Activated CD4-positive, alpha-beta T cell treated with anti-CD3 and anti-CD28 coated beads, Interleukin-2, amount 10 ng/mL, durations not matched to agents 7 days and 5 days (primary cell): ENCODE measurements at places on chromosomes 13 and 19. TPM values are rescaled to one million over a fixed set of nuclear protein-coding genes. Genes with fewer than 3 reads are reported as not detected.

Gene KCNN1
- not detected for total RNA-seq

- peak overlapping the region; percentile 78 for H3K27ac ChIP-seq
- peaks cover 23% of the 10 kb centered on the region for H3K36me3 ChIP-seq
- peak overlapping the region; percentile 85 for H3K4me3 ChIP-seq
- DNase-seq, result no peak
- no peaks in the 10 kb centered on the region for H3K27me3 ChIP-seq
Measured at GRCh38 chr19:17721111-17721628, 1.9 kb downstream of the MAP1S start.

- H3K27me3 ChIP-seq, result no peaks in the 10 kb centered on the region
- peak overlapping the region; percentile 100 for H3K27ac ChIP-seq
- H3K4me1 ChIP-seq, result peaks cover 59% of the 10 kb centered on the region
- peak overlapping the region; percentile 100 for H3K4me3 ChIP-seq
Measured at GRCh38 chr19:5621311-5621944, 1.1 kb downstream of the SAFB2 start.

DNA sequence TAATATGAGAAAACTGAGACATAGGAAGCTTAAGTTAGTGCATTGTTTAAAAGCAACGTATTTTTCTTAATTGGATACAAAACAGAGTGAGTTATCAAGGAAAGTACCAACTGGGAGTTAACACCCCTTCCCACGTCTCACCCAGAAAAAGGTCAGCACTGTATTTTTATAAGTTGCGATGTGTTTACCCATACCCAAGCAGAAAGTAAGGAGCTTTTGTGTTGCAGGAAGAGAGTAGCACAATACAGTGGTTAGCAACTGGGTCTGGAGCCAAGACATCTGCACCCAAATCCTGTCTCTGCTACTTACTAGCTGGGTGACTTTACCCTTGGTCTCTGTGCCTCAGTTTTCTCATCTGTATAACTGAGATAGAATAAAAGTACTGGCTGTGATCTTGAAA lies 34.3 kb downstream of the FAM216B start:
- H3K4me3 ChIP-seq, result no peak overlapping the region
- DNase-seq, result no peak
- H3K36me3 ChIP-seq, result no peaks in the 10 kb centered on the region
- peaks cover 33% of the 10 kb centered on the region for H3K27me3 ChIP-seq

Gene WDR88
- total RNA-seq, result 0.27 TPM

Gene PALM
- not detected for total RNA-seq

GRCh38 chr13:78712831-78713230 lies 53.9 kb upstream of the OBI1 start:
- H3K36me3 ChIP-seq, result no peaks in the 10 kb centered on the region
- no peak overlapping the region for H3K27ac ChIP-seq
- H3K4me3 ChIP-seq, result no peak overlapping the region
- no peak for DNase-seq
- peaks cover 5% of the 10 kb centered on the region for H3K4me1 ChIP-seq

- no peaks in the 10 kb centered on the region for H3K36me3 ChIP-seq
- DNase-seq, result no peak
- H3K27me3 ChIP-seq, result no peaks in the 10 kb centered on the region
- H3K27ac ChIP-seq, result no peak overlapping the region
Measured at GRCh38 chr13:107025991-107026390, 458.1 kb upstream of the ARGLU1 start.

GRCh38 chr19:37763488-37763887 lies 15.9 kb downstream of the ZNF573 start:
- H3K4me1 ChIP-seq, result no peaks in the 10 kb centered on the region
- no peak overlapping the region for H3K27ac ChIP-seq
- DNase-seq, result no peak
- H3K27me3 ChIP-seq, result no peaks in the 10 kb centered on the region
- H3K4me3 ChIP-seq, result no peak overlapping the region

DNA sequence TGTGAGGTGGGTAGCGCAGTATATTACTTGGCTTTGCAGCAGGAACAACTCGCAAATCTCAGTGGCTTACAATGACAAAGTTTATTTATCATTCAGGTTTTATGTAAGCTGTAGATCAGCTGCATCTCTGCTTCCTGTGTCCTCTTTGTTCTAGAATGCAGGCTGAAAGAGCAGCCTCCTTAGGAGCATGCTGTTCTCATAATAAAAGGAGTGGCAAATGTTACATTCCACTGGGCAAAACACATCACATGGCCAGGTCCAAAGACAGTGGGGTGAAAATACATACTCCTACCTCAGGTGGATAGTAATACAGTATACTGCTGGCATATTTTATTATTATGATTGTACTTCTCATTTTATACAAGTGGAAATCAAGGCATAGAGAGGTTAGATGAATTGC lies 1.2 kb upstream of the CSNK1A1L start:
- H3K4me3 ChIP-seq, result no peak overlapping the region
- H3K36me3 ChIP-seq, result no peaks in the 10 kb centered on the region
- H3K27ac ChIP-seq, result no peak overlapping the region

- no peak overlapping the region for H3K27ac ChIP-seq
- no peaks in the 10 kb centered on the region for H3K4me1 ChIP-seq
- no peak for DNase-seq
- H3K27me3 ChIP-seq, result no peaks in the 10 kb centered on the region
- no peaks in the 10 kb centered on the region for H3K36me3 ChIP-seq
Measured at GRCh38 chr13:71789693-71790329, 77.2 kb downstream of the DACH1 start.
